NCI-H2081 (cell line): ENCODE measurements at places on chromosomes 11 and 22.

DNA sequence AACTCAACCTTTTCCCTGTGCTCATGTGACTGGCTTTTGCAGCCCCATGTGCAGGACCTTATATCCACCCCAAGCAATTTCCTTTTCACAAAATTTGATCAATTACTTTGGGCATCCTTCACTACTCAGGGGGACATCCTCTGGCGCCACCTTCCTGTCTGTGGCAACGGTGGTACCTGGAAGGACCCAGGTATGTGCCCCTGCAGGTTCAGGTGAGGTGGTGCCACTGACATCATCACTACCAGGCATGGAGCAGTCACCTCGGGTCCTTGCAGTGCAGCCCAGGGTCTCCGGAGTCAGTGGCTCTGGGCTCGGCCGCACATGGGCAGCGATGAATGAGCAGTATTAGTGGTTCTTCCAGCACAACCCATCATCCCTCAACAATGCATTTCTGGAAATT, 37.7 kb upstream of the B3GAT1 start:
- peak; percentile 29 for DNase-seq

DNA sequence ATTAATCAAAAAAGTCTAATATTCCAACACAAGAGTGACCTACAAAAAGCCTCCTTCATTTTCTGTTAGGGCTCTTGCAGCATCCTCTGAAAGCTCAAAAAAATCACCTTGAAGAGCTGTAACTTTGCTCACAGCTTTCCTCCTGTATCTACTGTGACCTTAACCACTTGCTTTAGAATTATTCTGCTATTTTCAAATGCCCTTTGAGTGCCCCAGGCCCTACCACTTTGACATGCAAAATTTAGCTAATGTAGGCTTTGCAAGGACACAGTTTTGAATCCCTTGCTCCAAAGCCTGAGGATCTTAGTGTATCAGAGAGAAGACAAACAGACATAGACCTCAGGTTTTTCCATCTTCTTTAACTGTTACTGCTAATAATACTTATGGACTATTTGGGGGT, 253.1 kb downstream of the LRRC4C start:
- no peak for DNase-seq

DNA sequence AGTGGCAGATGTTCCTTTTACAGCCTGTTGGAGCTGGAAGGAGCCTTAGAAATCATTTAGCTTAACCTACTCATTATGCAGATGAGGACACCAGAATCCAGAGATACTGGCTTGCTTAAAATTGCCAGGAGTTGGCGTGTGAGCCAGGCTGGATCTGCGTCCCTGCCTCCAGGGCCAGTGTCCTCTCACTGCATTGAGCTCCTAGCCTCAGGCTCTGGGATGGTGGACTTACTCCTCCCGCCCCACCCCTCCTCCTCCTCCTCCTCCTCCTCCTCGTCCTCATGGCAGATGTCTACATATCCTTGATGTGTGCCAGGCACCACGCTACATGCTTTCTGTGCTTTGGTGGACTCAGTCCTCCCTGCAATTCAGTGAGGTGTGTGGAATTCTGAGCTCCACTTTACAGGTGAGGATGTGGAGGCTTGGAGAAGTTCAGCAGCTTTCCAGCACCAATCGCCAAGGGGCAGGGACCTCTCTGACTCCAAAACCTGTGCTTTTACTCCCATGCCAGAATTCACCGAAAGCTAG, 24.1 kb downstream of the ADAMTS15 start:
- DNase-seq = no peak

- DNase-seq = no peak
Measured at GRCh38 chr11:47317064-47317828, 35.3 kb downstream of the MYBPC3 start.

DNA sequence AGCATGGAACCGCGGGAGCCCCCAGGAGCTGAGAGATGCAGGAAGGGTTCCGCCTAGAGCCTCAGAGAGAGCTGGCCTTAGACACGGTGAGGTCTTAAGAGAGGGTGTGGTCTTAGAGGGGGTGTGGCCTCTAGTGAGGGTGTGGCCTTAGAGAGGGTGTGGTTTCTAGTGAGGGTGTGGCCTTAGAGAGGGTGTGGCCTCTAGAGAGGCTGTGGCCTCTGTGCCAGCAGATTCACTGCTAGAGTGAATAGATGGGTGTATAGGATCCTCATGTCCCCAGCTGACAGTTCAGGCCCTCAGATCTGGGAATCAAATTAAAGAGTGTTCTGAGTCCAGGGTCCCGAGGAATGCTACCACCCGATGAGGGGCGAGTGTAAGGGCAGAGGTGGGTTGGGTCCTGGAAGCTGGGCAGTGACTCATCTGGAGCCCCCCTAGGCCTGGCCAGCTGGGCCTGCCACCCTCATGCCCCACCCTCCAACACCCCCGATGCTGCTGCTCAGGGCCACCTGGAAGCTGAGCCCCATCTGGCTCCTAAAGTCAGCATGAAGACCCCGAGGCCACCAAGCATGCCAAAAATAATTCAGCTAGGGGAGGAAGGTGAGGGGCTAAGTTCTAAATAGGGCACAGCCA, 49.5 kb downstream of the IGF2 start:
- DNase-seq = no peak
